ENCODE measurements at places on chromosomes 4 and X.
A peak's percentile ranks its signal among the peaks of the same experiment; 100 is the strongest.

DNA sequence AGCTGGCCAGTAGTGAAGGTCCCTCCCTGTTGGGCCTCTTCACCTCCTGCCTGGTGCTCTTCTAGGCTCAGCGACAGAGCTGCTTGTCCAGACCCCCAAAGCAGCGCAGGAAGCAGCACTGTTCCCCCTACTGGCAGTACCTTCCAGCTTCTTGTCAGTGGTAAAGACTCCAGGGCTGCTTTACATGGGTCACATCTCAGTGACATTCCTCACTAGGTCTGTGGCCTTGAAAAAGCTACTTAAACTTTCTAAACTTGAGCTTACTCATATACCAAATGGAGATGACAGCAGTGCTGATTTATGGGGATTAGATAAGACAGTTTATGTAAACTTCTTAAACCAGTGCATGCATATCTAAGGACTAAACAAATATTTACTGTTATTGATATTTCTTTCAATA, 117.3 kb downstream of the FAT4 start:
- no peak for DNase-seq

- no peak for DNase-seq
These were observed 109.7 kb downstream of the SORCS2 start for GRCh38 chr4:7301846-7302630.

DNA sequence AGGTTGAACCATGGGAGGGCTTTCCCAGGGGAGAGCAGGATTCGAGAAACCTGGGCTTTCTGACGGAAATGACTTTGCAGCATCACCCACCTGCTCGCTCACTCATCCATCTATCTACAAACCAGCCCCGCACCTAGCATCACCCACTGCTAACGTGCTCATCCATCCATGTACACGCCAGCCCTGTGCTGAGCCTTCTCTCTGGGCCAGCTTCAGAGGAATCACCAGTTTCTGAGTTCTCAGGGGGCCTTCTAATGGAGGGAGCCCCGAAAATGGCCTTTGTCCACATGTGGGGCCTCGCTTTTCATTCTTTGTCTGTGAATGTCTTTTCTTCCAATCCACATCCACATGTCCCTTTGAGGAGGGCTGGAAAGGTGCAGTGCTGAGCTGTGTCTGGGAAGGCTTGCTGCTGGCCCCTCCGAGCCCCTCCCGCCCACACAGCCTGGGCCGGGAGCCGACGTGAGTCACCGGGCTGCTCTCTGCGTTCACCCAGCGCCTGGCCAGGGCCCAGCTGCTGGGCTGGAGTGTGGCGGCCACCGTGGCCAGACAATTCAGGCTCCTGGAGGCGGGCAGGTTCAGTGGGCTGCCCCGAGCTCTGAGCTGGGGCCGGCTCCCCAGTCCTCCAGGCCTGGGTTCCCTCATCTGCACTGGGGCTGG, 14.7 kb downstream of the SORCS2 start:
- peak; percentile 62 for DNase-seq

- DNase-seq: no peak
These were observed 34.9 kb downstream of the MMRN1 start for GRCh38 chr4:89929425-89930159.

GRCh38 chr4:12116009-12116552, 687.4 kb upstream of the HS3ST1 start:
- DNase-seq: no peak

GRCh38 chr4:109916027-109916409, 3.3 kb downstream of the EGF start:
- no peak for DNase-seq

DNA sequence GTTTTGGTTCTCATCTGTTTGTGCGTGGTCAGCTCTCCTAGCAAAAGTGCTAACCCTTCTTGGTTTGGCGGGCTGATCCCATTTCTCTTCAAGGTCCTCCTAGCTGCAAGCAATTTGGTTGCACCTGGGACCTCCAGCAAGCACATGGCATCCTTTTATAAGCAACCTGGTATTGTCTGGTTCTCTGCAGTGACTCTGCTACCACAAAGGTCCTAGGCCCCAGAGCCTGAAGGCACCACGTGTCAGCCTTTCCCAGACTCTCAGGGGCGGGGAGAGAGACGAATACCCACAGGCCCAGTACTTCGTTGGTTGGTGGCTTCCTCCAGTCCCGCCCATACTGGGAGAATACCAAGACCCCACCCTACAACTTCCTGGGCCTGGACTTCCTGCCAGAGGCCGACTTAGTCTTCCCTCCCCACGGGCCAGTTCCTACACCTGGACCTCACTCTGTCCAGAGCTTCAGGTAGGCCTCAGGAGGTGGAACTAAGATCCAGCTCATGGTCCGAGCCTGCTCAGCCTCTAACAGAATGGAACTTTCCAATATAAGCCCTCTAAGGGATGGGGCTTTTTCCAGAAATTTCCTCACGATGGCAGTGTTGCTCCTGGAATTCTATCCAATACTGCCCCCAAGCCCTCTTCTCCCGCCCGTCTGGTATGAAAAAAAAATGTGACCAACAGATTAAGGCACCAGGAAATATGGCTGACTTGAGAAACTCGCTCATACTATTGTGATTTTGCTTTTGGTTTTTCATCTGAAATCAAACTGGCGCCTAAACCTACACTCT, 192.5 kb upstream of the STK26 start:
- peak; percentile 37 for DNase-seq

- no peak for DNase-seq
These were observed 145.2 kb upstream of the SFRP2 start for GRCh38 chr4:153933915-153934687.

DNA sequence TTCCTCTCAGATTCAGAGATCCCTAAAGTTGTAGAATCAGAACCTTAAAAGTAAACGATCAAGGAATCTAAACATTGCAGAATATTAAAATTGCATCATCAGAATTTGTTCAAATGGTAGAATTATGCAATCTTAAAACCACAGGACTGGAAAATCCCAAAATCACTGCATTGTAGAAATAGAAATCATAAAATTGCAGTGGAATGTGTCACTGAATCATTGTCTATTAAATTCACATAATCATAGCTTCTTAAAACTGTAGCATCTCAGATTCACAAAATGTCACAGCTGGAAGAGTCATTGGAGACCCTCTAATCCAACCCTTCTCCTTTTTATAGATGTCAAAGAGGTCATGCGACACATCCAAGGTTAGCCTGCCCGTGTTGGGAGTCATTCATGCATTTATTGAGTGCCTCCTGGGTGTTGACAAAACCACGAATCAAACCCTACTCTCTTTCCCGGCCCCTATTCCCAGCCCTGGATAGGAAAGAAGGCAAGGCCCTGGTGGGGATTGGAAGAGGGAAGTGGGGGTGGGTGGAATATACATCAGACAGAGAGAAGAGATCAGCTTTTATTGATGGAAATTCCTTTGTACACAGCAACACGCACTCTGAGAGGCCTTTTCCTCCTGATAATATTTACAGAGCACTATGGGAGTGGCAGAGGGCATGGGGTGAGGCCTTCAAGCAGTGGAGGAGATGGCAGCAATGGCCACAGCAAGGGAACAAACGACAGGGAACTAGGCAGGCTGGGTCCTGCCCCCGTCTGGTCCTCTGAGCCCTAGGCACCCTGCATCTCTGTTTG, 15.4 kb downstream of the IQSEC2 start:
- no peak for DNase-seq

DNA sequence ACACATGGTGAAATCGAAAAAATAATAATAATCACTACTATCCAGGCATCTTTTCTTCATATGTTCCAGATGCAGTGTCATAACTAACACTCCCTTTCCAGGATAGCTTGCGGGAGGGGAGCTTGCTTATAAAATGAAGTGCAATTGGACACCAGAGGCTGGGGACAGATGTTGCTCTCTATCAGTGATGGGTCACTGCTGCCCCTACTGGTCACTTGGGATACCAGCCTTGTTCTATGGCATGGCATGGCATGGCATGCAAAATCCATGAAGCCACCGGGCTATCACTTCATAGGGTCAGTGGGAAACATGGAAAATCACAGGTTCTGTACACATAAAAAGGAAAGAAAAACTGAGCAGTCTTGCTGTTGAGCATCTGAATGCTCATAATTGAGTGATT, 168.1 kb downstream of the GLRA2 start:
- DNase-seq: no peak

GRCh38 chr4:120561648-120562047, 360.9 kb downstream of the PRDM5 start:
- no peak for DNase-seq

- DNase-seq: no peak
These were observed 94.6 kb downstream of the RLIM start for GRCh38 chrX:74519870-74520269.

- no peak for DNase-seq
These were observed 216.2 kb upstream of the CTSO start for GRCh38 chr4:156169861-156170260.

DNA sequence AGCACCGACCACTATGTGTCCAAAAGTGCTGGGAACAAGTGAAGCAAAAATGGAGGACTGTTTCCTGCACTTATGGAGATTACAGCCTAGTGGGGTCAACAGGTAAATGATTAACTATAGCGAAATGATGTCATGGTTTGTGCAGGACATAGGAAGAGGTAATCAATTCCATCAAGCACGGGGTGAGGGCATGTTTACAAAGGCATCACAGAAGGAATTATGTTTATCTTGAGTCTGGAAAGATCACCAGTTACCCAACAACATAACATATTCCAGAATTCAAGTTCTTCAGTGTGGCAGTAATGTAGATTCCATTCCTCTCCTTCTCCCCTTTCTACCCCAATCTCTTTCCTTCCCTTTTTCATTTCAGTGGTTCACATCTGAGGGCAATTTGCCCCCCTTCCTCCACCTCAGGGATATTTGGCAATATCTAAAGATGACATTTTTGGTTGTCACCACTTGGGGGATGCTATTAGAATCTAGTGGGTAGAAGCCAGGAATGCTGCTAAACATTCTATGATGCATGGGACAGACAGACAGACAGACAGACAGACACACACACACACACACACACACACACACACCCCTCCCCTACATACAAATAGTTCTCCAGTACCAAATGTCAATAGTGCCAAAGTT, 24.1 kb downstream of the FAM47E start:
- no peak for DNase-seq

GRCh38 chrX:18887825-18888212, 96.1 kb downstream of the PHKA2 start:
- no peak for DNase-seq

GRCh38 chr4:187251896-187252295, 528.2 kb upstream of the FAT1 start:
- DNase-seq: no peak

DNA sequence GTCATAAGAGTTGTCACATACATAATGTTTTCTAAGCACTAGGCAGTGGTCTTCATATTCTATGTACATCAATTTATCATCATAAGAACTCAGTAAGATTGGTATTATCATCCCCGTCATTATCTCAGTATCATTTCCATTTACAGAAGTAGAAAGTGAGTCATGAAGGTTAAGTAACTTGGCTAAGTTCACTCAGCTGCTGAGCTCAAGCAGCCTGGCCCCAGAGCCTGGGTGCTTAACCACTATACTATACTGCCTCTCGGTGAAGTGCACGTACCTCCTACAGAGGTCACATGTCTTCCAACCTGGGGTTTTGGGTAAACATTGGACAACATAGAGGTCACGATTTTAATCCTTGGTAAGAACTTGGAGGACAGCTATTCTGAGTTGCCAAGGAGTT, 161.5 kb upstream of the GATB start:
- no peak for DNase-seq

- DNase-seq: no peak
These were observed 53.4 kb downstream of the ABCG2 start for GRCh38 chr4:88104902-88105610.

DNA sequence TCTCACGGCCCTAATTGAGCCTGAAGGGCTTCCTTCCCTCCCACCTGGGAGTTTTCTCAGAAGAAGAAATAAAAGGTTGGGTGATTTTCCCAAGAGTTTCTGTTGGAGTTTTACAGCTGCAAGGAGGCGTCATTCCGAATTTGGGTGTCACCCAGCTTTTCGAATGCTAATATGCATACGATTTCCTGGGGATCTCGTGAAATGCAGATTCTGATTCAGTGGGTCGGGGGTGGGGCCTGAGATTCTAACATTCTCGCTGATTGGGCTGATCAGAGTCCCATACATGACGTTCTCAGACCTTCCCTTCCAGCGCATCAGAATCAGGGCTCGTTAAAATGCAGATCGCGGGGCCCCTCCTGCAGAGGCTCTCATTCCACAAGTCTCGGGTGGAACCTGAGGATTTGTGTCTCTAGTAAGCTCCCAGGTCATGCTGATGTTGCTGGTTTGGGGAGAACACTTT, 125.8 kb upstream of the STX18 start:
- no peak for DNase-seq

DNA sequence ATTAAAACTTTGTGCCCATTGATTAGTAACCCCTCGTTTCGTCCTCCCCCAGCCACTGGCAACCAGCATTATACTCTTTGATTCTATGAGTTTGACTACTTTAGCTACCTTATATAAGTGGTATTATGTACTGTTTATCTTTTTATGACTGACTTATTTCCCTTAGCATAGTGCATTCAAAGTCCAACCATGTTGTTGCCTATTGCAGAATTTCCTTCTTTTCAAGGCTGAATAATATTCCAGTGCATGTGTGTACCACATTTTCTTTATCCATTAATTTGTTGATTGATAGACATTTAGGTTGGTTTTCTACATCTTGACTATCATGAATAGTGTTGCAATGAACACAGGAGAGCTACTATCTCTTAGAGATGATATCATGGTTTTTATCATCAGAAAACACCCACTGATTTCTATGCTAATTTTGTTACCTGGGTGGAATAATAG, 3.2 kb downstream of the ALB start:
- DNase-seq: no peak

GRCh38 chr4:165294907-165295306, 32.6 kb upstream of the MSMO1 start:
- no peak for DNase-seq

DNA sequence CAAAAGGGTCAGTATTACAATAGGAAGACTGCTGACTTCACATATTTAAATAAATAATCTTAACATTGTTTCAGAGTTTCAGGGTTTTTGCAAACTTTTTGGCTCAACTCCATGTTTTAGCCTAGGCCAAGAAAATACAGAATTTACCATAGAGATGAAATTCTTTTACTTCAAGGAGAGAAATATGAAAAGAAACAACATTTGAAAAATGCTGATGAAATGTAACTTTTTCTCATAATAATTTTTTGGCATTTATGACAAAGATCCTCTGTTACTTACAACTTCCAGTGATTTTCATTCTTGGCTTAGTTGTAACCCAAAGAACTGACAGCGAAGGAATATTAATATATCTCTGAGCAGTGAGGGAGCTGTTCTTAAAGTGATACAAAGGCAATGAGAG, 316.1 kb upstream of the EMCN start:
- DNase-seq: no peak

- no peak for DNase-seq
These were observed 65.3 kb upstream of the DCLK2 start for GRCh38 chr4:150012851-150013360.
